Activated naive CD8-positive, alpha-beta T cell treated with anti-CD3 and anti-CD28 coated beads for 36 hours (primary cell): ENCODE measurements at places on chromosomes 4 and X.

DNA sequence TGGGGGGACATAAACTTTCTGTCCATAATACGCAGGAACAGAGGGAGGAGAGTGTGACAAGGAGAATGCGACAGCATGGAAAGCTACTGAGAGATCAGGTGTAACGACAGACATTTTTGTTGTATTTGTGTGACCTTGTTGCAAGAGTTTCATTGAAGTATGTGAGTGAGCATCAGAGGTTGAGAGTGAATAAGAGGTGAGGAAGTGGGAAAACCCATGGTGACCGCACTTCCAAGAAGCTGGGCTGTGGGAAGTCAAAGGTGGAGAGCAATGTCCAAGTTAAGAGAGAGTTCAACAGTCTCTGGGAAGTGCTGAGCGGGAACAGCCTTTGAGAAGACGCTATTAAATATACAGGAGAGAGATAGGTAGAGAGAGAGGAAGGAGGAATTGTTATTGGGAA is 76.4 kb upstream of the PGRMC2 start:
- no peak overlapping the region for H3K4me3 ChIP-seq
- no peak for DNase-seq
- no peaks in the 10 kb centered on the region for H3K27me3 ChIP-seq
- H3K36me3 ChIP-seq = peaks cover 8% of the 10 kb centered on the region
- H3K27ac ChIP-seq = no peak overlapping the region

DNA sequence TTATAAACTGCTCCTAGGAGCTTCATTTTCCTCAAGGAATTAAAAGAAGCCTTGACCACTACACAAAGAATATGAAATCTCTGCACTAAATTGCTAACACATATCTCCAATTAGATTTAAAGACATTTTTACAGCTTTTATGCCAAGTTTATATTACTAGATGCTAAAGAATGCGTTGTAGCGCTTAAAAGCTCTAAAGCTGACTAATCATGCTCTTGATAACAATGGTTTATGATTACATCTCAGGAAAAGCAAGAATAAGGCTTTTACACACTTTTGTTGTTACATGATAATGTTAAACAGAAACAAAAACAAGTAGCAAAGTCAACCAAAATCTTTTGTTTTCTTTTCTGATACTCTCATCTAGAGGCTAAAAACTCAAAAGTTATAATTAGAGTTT is 44.7 kb downstream of the SLC10A7 start:
- no peak overlapping the region for H3K27ac ChIP-seq
- peaks cover 6% of the 10 kb centered on the region for H3K4me1 ChIP-seq
- no peaks in the 10 kb centered on the region for H3K27me3 ChIP-seq

GRCh38 chr4:160562661-160563060 is 1459.8 kb downstream of the RAPGEF2 start:
- no peaks in the 10 kb centered on the region for H3K36me3 ChIP-seq
- no peak for DNase-seq
- H3K4me3 ChIP-seq = no peak overlapping the region
- no peaks in the 10 kb centered on the region for H3K27me3 ChIP-seq
- H3K27ac ChIP-seq = no peak overlapping the region

DNA sequence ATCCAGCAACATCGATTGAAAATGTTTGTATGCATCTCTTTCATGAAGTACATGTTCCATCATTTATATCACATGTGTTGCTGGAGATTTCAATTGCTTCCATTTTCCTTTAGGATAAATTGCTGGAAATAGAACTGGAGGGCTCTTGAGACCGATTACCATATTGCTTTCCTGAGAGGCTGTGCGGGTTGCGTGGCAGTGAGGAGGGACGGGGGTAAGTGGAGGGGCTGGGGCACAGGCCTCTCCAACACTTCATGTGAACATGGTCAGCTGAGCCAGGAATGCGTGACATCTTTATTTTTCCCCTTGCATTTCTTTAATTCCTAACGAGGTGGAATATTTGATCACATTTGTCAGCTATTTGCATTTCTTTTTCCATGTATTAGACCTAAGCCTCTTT is 144.6 kb downstream of the TBL1X start:
- peaks cover 8% of the 10 kb centered on the region for H3K4me1 ChIP-seq
- H3K27ac ChIP-seq = no peak overlapping the region
- peaks cover 2% of the 10 kb centered on the region for H3K36me3 ChIP-seq
- H3K27me3 ChIP-seq = no peaks in the 10 kb centered on the region
- H3K4me3 ChIP-seq = no peak overlapping the region

DNA sequence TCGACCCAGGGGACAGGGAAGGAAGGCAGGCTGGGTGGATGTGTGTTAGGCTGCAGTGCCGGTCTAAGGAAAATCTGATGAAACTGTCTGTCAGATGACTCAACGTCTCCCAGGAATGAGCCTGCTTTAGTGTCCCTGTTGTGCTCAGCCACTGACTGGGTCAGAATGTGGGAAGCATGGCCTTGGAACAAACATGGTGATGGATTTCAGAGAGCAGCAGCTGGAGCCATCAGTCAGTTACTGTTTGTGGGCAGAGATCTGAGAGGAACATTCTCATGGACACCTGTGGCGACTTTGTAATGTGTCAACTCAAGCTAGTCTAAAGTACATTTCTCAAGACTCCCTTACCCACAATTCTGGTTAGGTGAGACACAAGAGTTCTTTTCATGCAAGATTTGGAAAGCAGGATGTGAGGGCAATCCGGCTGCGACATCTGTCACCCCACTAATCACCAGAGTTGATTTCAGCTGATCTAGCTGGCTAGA is 63.2 kb downstream of the ANAPC10 start:
- no peak overlapping the region for H3K27ac ChIP-seq
- no peak for DNase-seq
- peaks cover 50% of the 10 kb centered on the region for H3K36me3 ChIP-seq
- H3K4me1 ChIP-seq = no peaks in the 10 kb centered on the region
- no peak overlapping the region for H3K4me3 ChIP-seq

GRCh38 chr4:88204882-88205281 is 46.4 kb upstream of the ABCG2 start:
- no peaks in the 10 kb centered on the region for H3K27me3 ChIP-seq
- no peak overlapping the region for H3K4me3 ChIP-seq
- no peak for DNase-seq
- no peaks in the 10 kb centered on the region for H3K4me1 ChIP-seq

GRCh38 chrX:38371641-38372040 is 19.2 kb downstream of the OTC start:
- H3K4me1 ChIP-seq = no peaks in the 10 kb centered on the region
- no peaks in the 10 kb centered on the region for H3K36me3 ChIP-seq
- peaks cover 10% of the 10 kb centered on the region for H3K27me3 ChIP-seq
- H3K27ac ChIP-seq = no peak overlapping the region
- H3K4me3 ChIP-seq = no peak overlapping the region
- DNase-seq = no peak

GRCh38 chr4:112818594-112818965 is 181.6 kb downstream of the LARP7 start:
- H3K4me1 ChIP-seq = peaks cover 22% of the 10 kb centered on the region
- peak overlapping the region; percentile 85 for H3K4me3 ChIP-seq
- DNase-seq = no peak
- H3K27ac ChIP-seq = peak overlapping the region; percentile 81

DNA sequence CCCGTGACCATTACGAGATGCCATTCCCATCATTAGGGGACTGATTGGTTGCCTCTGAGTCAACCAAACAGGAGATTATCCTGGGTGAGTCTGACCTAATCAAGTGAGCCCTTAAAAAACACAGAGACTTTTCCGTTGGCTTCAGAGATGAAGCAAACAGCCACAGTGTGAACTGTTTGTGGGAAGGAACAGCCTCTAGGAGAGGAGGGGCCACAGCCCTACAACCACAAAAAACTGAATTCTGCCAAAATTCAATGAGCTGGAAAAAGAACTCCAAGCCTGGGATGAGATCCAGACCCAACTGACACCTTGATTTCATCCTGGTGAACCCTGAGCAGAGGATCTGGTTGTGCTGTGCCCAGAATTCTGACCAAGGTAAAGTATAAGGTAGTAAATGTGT is 31.3 kb upstream of the TBL1X start:
- H3K27me3 ChIP-seq = no peaks in the 10 kb centered on the region
- H3K4me3 ChIP-seq = no peak overlapping the region
- DNase-seq = no peak
- H3K4me1 ChIP-seq = no peaks in the 10 kb centered on the region

DNA sequence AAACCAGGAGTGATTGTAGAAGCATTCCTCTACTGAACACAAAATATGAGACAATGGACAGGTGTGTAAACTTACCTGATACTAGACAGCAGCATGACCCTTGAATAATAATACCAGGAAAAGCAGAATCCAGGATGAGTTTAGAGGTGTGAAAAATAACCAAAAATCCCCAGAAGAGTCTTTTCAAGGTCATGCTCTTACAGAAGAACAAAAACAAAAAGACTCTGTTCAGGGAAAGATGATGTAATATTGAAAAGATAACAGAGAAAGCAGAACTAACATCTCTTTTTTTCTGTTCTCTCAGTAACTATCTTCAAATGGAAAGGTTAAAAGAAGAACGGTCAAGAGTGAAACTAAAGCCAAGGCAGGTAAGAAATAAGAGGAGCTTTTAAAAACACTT is 14.0 kb upstream of the ARHGAP10 start:
- H3K4me1 ChIP-seq = peaks cover 4% of the 10 kb centered on the region
- peaks cover 10% of the 10 kb centered on the region for H3K27me3 ChIP-seq
- DNase-seq = no peak

DNA sequence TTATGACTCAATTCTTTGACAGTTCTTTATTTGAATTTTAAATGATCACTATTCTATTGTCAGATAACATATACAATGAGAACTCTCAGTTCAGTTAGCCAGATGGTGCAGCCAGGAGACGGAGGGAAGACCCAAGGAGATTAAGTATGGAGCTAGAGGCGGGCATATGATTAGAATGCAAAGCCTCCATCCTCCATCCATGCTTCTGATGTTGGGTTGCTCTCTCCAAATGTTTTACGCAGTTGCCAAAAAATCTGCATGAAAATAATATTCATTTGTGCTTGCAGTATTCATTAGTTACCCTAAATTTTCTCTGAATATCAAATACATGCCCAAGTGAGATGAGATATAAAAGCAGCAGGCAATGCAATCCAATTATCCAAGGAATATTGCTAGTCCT is 874.8 kb downstream of the C4orf33 start:
- no peaks in the 10 kb centered on the region for H3K27me3 ChIP-seq
- H3K36me3 ChIP-seq = no peaks in the 10 kb centered on the region
- H3K4me1 ChIP-seq = no peaks in the 10 kb centered on the region

- no peaks in the 10 kb centered on the region for H3K36me3 ChIP-seq
- no peak for DNase-seq
- no peaks in the 10 kb centered on the region for H3K4me1 ChIP-seq
Measured at GRCh38 chrX:130055103-130055502, 55.2 kb downstream of the ELF4 start.

GRCh38 chr4:53156896-53157295 is 209.0 kb downstream of the SCFD2 start:
- no peak overlapping the region for H3K27ac ChIP-seq
- peaks cover 49% of the 10 kb centered on the region for H3K36me3 ChIP-seq

DNA sequence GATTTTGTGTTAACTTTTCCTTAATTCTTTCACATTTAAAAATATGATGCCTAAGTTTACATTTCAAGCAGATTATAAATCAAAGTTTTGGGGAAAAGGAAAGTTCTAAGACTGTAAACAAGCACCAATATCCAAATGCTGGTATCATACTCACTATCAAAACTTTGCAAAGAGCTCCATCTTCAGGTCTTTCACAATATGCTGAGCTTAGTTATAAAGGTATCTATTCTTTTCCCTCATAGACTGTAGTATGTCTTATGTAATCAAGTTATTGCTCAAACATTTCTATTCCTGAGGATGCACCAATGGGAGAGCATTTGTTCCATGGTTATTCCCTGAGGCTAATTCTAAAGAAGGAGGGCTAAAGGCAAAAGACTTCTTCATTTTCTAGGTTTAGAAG is 207.9 kb upstream of the FAM241A start:
- no peaks in the 10 kb centered on the region for H3K36me3 ChIP-seq
- no peak for DNase-seq
- H3K27me3 ChIP-seq = peaks cover 10% of the 10 kb centered on the region
- no peak overlapping the region for H3K27ac ChIP-seq
- H3K4me3 ChIP-seq = no peak overlapping the region

- no peak for DNase-seq
- H3K4me3 ChIP-seq = no peak overlapping the region
Measured at GRCh38 chr4:2084316-2084715, 25.2 kb downstream of the NAT8L start.

GRCh38 chr4:126513596-126513995 is 1119.2 kb upstream of the INTU start:
- no peak overlapping the region for H3K4me3 ChIP-seq
- H3K36me3 ChIP-seq = no peaks in the 10 kb centered on the region
- H3K4me1 ChIP-seq = no peaks in the 10 kb centered on the region

- no peak overlapping the region for H3K27ac ChIP-seq
- no peaks in the 10 kb centered on the region for H3K36me3 ChIP-seq
- H3K4me3 ChIP-seq = no peak overlapping the region
- H3K4me1 ChIP-seq = no peaks in the 10 kb centered on the region
Measured at GRCh38 chr4:8849266-8850073, 22.2 kb downstream of the HMX1 start.

- no peak overlapping the region for H3K27ac ChIP-seq
- no peaks in the 10 kb centered on the region for H3K4me1 ChIP-seq
- no peaks in the 10 kb centered on the region for H3K27me3 ChIP-seq
- H3K4me3 ChIP-seq = no peak overlapping the region
- no peaks in the 10 kb centered on the region for H3K36me3 ChIP-seq
- DNase-seq = no peak
Measured at GRCh38 chr4:41532882-41533281, 5.1 kb upstream of the LIMCH1 start.

GRCh38 chr4:67762086-67762485 is 7.9 kb upstream of the GNRHR start:
- peaks cover 4% of the 10 kb centered on the region for H3K4me1 ChIP-seq
- H3K27ac ChIP-seq = no peak overlapping the region
- no peaks in the 10 kb centered on the region for H3K36me3 ChIP-seq
- H3K4me3 ChIP-seq = no peak overlapping the region

DNA sequence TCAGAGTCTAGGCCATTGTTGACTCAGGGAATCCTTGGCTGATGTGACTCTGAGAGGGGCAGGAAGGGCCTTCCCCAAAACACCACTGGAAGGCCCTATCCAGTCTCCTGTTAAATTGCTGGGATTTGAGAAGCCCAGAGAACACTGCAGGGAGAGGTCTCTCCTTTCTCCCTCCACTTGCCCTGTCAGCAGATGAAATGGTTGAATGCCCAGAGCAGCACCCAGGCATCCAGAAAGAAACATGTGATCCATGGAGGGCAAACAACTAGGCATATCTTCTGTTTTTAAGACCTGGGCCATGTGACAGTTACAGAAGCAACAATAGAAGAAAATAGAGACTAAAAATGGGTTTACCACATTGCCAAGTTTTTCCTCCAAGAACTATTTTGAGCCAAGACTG is 291.1 kb downstream of the QDPR start:
- no peak overlapping the region for H3K27ac ChIP-seq
- H3K27me3 ChIP-seq = no peaks in the 10 kb centered on the region
- no peak overlapping the region for H3K4me3 ChIP-seq
- no peak for DNase-seq
